ENCODE measurements at places on chromosomes 5 and 9.

DNA sequence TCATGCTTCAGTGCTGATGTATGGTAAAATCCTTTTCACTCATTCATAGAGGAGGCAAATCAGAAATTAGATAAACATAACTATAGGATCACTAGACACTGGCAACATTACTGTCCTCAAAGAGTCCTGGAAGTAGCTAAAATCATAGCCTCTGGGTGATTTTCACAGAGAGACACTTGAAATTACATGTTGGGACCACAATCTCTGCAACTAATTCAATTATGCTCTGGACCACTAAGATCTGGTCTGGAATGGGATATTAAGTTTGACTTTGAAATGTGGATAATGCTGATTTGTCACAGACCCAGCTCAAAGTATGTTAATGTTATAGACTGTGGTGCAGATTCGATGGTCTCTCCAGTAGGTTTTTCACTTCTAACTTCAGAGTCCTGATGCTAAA is 214.6 kb upstream of the CCNH start:
- no peak for DNase-seq

- no peak for DNase-seq
These were observed 1.1 kb upstream of the SMC2 start for GRCh38 chr9:104092875-104093600.

- DNase-seq = no peak
These were observed 99.9 kb downstream of the FAM174A start for GRCh38 chr5:100634937-100635534.

GRCh38 chr9:88184976-88185375 is 46.7 kb upstream of the SPATA31C2 start:
- no peak for DNase-seq

GRCh38 chr5:13212886-13213285 is 731.6 kb downstream of the DNAH5 start:
- no peak for DNase-seq

DNA sequence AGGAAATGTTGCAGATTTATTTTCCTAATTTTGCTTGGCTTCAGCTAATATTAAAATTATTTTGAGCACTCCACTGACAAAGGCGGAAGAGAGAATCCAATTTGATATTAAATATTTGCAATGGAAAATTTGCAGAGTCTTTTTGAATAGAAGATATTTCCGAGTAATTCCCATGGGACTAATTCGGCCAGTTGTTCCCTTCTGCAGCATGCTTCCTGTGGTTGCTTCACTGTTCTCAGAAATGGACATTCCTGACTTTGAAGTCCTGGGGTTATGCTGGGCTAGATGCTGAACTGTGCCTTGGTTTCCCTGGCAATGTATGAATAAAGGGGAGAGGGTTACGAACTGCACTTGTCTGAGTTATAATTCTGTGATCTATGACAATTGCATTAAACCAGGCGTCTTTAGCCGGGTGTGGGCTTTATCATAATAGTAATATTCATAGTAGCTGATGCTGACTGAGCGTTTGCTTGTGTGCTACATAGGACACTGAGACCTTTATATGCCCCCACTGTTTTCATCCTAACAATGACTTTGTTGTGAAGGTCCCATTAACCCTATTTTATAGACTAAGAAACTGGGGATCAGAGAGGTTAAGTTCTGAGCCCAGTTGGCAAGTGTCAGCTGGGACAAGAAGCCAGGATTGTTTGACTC is 114.5 kb upstream of the SPRY4 start:
- DNase-seq = no peak

DNA sequence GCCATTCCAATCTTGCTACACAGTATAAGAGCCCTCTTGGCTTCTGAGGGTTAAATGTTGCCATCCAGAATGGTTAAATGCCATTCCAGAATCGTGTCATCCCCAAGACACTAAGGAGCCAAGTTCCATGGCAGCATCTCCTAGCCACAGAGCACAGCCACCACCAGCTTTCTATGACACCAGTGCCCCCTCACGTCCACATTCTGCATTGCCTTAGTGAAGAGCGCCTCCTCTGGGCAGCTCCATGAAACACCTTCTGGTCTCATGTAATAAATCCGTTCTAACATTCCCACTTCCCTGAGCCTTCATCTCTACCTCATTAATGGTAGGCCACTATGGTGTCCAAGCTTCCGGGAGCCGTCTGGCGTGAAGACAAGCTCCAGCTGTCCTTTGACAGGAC is 12.4 kb downstream of the CBY3 start:
- DNase-seq = peak; percentile 34

DNA sequence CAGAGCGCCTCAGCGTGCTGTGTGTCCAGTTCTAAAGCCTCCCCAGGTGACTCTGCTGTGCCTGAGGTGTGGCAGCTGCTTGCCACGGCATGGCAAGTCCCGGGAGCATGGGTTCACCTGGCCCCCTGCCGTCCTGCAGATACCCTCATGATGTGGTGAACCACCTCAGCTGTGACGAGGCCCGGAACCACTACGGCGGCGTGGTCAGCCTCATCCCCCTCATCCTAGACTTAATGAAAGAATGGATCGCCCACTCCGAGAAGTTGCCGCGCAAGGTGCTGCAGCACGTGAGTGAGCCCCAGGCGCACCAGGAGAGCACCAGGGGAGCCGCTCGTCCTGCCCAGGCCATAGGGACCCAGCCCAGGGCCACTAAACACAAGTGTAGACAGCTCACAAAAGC is 9.5 kb downstream of the SPACA9 start:
- DNase-seq = no peak
